ENCODE measurements at places on chromosomes 11 and 22.

DNA sequence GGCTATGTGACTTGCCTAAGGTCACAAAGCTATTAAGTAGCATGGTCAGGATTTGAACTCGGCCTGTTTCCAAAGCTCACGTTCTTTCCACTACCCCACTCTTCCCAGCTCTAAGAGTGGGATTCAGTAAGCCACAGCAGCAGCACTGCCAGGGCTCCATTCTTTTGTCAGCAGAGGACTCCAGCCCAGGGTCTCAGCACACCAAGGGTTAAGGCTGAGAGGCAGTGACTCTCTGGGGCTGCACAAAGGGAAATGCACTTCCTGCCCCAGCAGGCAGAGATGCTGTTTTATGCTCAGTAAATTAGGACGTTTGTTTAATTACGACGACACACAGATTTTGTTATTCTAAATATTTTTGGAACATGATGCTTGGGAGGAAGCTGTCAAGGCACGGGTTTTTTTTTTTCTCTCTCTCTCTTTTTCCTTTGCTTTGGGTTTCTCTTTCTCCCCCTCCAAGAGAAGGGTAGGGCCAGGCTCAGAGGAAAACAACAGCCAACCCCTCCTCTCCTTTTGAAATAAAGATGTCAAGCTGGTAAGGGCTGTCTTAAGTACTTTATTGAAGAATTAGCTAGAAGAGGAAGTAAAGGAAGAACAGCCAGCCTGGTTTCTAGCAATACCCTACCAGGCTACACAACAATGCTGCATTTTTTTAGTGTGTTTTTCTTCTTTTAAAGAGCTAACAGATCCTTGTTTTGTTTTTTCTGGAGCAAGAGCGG is 2.8 kb downstream of the MYH9 start:
- no peak for DNase-seq

GRCh38 chr11:102287964-102288724 is 29.1 kb upstream of the BIRC3 start:
- no peak for DNase-seq

- DNase-seq, result no peak
Measured at GRCh38 chr11:6757373-6757967, 14.3 kb downstream of the OR2AG2 start.

DNA sequence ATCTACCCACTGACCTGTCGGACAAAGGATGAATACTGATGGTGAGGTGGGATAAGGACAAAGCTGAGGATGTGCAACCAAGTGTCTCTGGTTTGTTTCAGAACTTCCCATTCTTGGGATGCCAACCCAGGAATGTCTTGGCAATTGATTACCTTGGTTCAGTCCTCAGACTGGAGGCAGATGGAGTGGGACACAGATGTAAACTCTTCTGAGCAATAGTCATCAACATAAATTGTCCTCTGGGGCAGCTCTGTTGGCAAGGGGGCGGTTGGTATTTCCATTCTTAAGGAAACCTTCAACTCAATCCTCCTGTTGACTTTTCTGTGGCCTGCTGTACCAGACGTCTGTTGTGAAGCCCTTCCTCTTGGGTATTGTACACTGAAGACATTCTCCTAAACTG is 6.8 kb downstream of the ABTB2 start:
- DNase-seq, result no peak

Data from breast epithelium (tissue), 4 donors.